ENCODE measurements at places on chromosomes 13 and 19.
A peak's percentile ranks its signal among the peaks of the same experiment; 100 is the strongest.

- no peak for DNase-seq
Observed at GRCh38 chr19:14487370-14488125, 8.4 kb downstream of the GIPC1 start.

DNA sequence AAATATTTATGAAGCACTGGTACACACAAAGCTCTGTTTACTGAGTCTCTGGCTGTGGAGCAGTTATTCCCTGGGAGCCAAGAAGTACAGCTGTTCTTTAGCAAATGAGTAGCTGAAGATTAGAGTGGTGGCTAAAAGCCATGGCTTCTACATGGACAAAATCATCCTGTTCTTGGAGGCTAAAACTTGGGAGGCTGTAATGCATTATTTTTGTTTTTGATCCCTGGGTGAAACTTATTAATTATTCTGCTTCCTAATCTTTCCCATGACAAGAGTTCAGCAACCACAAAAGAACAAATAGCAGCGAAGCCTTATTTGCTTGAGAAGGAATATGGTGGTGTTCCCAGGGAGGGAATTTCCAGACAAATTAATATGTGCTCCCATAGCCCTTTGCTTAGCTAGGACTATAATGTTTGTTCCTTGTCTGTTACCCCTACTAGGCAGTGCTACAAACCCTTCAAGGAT lies 109.5 kb downstream of the DCT start:
- DNase-seq: no peak

GRCh38 chr19:45917421-45918091 lies 3.0 kb upstream of the NANOS2 start:
- DNase-seq: no peak

DNA sequence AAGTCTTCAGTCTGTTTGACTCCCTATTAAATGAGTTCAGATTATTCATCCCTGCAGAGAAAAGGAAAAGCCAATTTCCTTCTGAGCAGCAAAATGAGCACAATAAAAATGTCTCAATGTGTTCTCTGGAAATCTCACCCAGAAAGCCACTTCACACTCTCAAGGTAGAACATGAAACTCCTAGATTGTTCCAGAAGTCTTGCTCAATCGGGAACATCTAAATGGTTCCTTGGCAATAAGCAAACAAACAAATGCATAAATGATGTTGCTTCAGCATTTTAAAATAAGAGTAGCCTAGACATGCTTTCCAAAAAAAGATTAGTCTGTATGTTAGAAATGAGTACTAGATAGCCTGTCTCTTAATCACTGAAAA lies 59.7 kb upstream of the TNFRSF19 start:
- no peak for DNase-seq

DNA sequence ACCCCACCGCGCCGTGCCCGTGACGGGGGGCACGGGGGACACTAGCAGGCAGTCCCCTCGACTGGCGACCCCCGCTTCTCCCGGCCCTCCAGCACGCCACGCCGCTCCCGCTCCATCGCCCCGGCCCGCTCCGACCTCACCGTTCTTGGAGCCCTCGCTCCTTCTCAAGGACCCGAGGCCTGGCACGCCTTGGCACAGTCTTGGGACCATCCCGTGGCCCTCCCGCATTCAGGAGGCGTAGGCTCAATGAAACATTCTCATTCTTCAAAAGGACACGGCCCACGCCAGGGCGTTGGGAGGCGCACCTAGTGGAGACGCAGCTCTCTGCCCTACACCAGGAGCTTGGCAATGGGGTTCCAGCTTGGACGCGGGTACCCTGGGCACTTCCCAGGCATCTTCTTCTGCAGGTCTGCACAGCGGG lies 473 bp upstream of the CERS1 start:
- no peak for DNase-seq

DNA sequence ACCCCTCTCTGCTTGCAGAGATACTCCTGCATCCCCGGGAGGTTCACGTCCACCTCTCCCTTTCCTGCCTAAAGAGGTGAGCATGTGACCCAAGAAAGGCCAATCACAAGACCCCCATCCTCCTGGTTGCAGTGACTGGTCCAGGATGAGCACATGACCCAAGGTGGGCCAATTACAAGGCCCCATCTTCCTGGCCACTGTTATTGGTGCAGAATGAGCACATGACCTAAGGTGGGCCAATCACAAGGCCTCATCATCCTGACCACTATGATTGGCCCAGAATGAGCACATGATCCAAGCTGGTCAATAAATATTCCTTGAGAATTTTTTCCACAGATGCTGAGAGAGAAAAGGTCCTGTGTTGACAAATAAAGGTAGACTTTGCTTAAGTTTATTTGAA lies 350.7 kb downstream of the EFNB2 start:
- no peak for DNase-seq

DNA sequence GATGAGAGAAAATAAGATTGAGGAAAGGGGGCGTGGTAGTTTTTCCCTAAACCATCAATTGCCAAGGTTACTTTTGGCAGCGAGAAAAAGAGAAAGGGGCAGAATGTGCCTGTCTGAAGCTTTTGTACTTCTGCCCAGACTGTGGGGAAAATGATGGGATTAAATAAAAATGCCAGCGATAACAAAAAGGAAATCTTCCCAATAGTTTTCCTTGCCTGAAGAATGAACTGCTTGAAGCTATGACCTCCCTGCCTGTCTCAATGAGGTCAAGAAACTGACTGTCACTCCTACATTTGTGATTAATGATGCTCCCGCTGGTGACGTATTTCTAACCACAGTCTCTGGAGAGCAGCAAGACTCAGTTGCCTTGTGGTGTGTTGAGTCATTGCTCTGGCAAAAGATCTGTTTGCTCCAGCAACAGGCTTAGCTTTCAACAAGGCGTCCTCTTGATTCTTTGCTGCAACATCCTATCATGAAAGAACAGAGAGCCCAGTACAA lies 1051.5 kb downstream of the DIAPH3 start:
- DNase-seq: no peak

- peak; percentile 27 for DNase-seq
Observed at GRCh38 chr19:46495786-46496099, at the start of gene PNMA8B. PNMA8B (minus strand) TSS chr19:46495867; CDS start chr19:46495465, 402 bp downstream.

DNA sequence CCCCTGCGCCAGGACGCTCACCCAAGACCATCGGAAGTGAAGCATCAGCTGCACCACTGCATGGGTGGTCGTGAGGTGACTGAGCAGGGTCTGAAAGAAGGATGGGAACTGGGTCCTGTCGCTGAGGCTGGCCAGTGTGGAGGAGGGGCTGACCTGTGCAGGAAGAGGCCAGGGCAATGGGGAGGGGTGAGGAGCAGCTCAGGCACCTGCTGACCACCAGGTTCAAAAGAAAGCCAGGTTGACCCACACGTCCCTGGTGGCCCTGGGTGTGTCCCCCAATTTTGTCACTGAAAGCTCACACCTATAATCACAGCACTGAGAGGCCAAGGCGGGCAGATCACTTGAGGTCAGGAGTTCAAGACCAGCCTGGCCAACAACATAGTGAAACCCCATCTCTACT lies 13.7 kb upstream of the ZSCAN1 start:
- DNase-seq: no peak

DNA sequence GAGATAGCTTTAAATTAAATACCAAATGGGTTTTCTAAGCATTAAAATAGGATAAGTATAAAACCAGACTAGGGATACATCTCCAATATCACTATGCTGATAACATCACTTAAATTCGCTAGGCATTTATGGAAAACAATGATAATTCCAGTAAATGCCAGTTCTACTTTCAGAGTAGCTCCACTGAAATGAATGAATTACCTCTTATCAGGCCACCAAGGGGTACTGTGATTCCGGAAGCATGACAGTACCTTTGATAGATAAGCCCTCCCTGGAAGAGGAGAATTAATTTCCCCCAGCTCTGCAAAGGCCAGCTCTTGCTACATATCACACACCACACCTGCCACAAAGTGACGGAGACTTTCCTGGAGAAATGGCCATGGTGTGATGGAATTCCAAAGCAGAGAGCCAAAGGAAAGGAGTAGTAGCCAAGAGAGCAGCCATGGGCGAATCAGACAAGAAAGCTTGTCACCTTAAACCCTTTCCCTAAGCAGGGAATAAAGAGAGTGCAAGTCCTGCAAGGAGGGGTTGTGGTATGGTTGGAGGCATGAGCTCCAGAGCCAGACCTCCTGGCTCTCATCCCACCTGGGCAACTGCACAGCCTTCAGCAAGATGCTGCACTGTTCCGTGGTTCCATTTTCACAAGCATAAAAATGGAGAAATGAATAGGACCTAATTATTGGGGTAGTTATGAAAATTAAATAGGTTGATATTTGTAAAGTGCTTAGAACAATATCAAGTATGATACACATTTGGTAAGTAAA lies 423.1 kb downstream of the FGF14 start:
- no peak for DNase-seq

DNA sequence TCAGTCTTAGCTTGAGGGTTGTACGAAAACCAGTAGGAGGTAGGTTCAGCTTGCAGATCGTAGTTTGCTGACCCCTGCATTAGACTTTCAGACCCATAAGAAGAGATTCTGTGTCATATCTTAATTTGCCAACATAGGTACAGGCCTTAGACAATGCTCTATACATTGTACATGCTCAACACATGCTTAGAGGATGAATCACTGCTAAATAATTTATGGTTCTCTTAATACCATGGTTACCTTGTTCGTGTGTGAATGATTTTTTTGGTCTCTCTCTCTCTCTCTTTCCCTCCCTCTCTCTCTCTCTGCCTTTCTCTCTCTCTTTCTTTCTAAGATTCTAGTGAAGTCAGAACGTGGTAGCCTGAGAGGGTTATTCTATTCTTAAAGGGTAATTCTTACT lies 112.2 kb downstream of the FGF14 start:
- DNase-seq: no peak

GRCh38 chr19:45469945-45470761 lies 2.4 kb downstream of the FOSB start:
- peak; percentile 47 for DNase-seq

DNA sequence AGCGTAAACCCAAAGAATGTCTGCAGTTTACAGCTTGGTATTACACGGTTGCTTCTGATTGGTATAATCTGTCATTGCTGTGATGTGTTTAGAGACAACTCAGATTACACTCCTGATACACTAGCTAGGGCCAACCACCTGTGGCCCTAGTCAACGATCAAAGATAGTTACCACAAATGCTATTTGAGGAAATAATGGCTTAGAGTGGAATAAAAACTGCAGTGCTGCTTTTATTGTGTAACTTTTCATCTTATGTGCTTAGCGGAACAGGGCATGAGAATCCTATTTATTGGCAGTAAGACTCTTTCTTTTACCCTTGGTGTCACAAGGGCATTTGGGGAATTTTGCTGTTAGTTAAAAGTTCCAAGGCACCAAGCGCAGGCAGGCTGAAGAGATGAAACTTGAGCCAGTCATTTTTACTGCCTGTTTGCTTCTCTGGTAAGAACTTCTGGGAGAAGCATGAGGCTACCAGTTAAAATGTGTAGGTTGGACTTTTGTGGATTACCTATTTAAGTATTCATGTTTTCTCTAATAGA lies 363.3 kb downstream of the KCNRG start:
- DNase-seq: no peak

DNA sequence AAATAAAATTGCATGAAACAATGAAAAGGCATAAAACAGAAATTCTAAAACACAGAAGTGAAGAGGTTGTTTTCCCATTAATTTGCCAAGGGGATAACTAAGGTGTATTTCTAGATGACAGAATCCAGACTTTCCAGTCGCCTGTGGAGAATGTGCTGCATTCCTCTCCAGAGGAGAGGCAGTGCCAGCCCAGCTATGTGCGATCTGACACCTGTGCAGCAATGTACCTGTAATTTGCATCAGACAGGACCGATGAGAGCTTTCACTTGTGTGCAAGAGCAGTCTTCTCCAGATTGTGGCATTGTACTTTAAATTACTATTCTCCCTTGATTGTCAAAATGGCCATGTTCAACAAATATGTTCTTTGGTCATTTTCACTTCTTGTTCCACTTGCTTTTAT lies 1037.9 kb downstream of the EFNB2 start:
- no peak for DNase-seq

- no peak for DNase-seq
Observed at GRCh38 chr13:53068585-53069520, 40.2 kb downstream of the OLFM4 start.

- no peak for DNase-seq
Observed at GRCh38 chr13:97484301-97484700, 50.3 kb downstream of the RAP2A start.

DNA sequence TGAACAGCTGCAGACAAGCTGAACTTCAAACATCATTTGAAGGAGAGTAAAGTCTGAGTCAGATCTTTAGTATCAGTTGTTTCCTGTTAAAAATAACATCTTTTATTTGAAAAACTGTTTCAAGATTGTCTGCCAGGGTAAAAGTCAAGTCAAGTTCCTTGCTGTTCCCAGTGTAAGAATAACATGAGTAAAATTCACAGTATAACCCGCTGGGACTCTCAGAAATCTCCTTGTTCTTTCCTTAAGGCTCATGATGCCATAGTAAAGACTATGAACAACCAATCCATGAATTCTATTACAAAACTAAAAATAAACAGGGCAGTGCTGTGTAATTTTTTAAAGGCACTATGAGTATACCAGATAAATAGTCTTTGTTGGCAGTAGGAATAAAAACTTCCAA lies 112.9 kb downstream of the IRS2 start:
- no peak for DNase-seq

- DNase-seq: no peak
Observed at GRCh38 chr19:23992348-23992747, 77.7 kb downstream of the ZNF726 start.

GRCh38 chr19:13032837-13033236 lies 37.6 kb downstream of the NFIX start:
- no peak for DNase-seq

DNA sequence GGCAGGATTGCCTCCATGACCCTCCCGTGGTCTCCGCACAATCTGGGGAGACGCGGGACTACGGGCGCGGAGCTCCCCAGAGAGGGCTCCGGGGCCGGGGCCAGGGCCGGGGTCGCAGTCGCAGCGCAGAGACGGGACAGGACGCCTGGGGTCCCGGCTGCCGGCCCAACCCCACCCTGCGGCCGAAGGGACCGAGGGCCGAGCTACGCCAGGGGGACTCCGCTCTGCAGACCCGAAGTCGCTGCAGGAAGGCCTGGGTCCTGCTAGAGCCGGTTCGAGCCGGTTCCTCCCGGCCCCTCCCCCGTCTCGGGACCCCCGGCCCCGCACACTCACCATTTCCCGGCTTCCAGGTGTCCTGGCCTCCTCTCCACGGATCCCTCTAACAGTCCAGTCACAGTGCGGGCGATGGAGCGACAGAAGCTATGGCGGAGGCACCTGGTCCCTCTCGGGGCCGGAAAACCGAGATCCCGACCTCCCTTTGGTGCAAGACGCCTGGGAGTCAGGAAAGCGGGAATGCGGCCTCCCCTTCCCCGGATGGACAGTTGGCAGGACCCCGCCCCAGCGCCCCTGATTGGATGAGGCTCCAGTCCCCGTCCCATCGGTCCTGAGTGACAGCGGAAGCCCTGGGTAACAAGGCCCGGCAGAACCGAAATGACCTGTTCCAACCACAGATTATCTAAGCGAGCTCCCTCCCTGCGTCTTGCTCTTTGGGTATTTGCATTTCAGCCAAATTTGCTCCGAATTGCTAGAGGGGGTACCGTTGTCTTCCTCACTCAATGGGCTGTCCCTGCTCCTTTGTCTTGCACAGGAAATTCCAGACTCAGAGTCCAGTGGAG lies at the start of gene ZNF625:
Gene ZNF625 (minus strand): TSS at position 512 of the 836 bp plus-strand sequence. CDS start 176 bp downstream, at position 336.
- no peak for DNase-seq
